ENCODE measurements at places on chromosomes 6 and 20. TPM values are rescaled to one million over a fixed set of nuclear protein-coding genes. Genes with fewer than 3 reads are reported as not detected.

DNA sequence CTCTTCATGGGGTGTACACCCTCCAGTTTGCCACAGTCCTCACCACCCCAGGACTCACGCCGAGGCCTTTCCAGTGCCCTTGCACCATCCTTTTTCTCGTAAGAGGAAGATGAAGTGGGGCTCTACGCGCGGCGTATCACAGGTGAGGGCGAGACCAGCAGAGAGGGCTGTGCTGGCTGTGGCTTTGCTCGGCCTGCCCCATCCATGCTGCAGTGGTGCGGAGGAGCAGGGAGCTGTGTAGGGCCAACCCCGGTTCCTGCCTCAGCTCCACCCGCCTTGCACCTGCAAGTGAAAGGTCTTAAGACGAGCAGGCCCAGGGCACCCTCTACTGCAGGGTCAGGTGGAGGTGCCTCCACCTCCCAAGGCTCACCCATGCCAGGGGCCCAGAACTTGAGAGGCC lies 24.1 kb downstream of the RBCK1 start:
- DNase-seq = no peak

DNA sequence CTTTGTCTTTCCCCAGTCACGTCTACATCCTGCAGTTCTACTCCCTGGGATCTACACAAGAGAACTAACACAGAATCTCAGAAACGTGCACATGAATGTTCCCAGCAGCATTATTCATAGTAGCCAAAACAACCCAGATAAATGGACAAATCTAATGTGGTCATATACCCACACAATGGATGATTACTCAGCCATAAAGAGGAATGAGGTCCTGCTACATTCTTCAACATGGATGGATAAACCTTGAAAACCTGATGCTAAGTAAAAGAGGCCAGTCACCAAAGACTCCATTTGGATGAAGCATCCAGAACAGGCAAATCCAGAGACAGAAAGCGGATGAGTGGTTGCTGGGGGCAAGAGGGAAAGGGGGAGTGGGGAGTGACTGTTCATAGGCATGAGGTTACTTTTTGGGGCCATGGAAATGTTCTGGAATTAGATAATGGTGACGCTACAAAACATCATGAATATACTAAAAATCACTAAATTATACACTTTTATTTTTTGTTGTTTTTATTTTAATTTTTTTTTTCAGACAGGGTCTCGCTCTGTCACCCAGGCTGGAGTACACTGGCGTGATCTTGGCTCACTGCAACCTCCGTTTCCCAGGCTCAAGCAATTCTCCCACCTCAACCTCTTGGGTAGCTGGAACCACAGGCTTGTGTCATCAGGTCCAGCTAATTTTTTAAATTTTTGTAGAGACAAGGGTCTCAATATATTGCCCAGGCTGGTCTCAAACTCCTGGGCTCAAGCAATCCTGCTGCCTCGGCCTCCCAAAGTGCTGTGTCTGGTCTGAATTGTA lies 50.8 kb upstream of the DSN1 start:
- no peak for DNase-seq

DNA sequence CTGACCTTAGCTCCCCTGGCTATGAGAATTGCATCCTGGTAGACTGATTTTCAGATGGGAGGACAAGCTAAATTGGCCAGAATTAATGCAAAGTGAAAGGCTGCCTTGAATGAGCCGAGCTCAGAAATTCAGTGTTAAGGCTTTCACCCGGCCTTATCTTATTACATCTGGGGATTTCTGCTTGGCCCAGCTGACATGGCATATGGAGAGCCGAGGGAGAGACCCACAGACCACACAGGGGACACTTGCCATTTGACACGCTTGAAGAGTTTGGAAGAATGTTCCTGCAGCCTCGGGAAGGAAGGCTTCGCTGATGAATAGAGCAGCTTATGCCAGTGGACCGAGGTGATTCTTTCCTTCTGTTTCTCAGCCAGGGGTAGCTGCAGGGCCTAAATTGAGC lies 9.0 kb downstream of the MOCS3 start:
- DNase-seq = no peak

- no peak for DNase-seq
These were observed 20.8 kb downstream of the RALGAPA2 start for GRCh38 chr20:20691477-20692235.

GRCh38 chr6:110537208-110538123 lies 61.1 kb upstream of the SLC22A16 start:
- DNase-seq = no peak

GRCh38 chr6:157263881-157264397 lies 59.4 kb downstream of the TMEM242 start:
- DNase-seq = peak; percentile 1

DNA sequence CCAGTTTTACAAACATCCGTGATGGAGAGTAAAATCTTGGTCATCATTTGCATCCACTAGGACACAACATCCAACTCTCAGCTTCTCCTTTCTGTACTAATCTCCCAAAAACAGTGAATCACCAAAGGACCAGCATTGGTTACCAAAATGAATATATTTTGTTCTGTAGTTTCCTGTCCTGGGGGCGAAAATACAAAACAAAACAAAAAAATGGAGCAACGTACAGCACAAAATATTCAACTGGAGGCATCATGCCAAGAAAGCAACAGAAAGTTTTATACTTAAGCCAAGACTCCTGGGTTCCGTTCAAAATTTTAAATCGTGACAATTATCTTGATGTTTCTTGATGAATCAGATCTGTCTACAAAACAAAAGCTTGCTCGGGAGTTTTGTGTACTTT lies 126.6 kb upstream of the CCDC28A start:
- no peak for DNase-seq

- no peak for DNase-seq
These were observed 38.6 kb upstream of the IRF4 start for GRCh38 chr6:352896-353470.

- peak; percentile 78 for DNase-seq
These were observed 54.1 kb downstream of the FGD2 start for GRCh38 chr6:37059344-37060194.

DNA sequence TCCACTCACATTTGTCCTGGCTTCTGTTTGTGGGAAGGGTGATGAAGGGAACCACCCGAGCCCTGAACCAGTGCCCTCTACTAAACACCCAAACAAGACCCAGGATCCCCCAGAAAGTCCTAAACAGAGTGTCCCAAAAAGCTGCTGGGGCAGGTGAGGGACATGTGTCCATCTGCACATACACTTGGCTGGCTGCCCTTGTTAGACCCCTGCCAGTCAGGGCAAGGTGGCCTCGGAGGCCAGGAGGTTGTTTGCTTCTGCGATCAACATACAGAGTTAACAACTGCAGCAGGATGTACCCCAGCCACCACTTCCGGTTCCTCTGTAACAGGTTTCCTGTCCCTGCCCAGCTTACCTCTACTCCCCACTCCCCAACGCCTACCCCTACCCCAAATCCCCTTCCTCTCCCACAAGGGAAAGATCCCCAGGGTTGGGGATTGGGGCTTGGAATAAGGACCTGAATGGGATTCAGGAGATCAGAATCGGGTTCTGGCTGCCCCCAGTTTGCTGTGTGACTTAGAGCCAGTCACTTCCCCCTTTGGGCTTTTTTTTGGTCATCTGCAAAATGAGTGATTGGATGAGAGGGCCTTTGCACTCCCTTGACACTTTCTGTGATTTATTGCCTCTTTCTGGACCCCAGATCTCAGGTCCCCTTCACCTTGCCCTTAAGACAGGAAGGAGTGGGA lies 13.9 kb downstream of the DEF6 start:
- no peak for DNase-seq

- no peak for DNase-seq
These were observed 99.1 kb upstream of the PRDM1 start for GRCh38 chr6:105986998-105987397.

DNA sequence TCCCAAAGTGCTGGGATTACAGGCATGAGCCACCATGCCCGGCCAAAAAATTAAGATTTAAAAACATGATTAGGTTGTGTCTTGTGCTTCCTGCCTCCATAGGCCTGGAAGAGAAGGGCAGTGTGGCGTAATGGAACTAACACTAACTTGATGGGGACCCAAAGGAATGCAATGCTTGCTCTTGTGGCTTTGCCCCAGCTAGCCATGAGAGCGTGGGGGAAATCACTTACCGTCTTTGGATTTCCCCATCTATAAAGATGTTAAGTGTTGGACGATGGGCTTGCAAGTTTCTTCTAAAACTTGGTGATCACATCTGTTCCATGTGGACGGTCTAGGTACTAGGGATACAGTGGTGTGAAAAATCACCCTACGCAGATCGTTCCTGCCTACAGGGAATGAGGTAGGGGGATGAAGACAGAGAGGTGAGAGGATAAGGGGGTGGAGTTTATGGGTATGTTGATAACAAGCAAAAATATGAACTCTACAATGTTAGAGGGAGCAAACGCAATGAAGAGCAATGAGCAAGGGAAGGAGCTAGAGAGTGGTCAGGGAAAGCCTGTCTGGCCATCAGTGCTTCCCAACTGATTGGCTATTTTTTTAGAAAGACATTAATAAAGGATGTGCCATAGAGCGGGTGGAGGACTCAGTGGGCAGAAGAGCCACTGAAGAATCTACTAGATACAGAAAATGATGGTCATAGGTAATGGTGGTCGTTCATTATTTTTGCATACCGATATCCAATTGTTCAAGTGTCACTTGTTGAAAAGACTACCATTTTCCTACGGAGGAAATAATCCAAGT lies 165.2 kb downstream of the BCAS1 start:
- no peak for DNase-seq

GRCh38 chr6:112253498-112253840 lies 898 bp downstream of the LAMA4 start:
- peak; percentile 25 for DNase-seq

The SMPDL3A gene
- 6.0 TPM for total RNA-seq

The TPX2 gene
- total RNA-seq = 2.0 TPM

The SEC23B gene
- 20.7 TPM for total RNA-seq

The DEFB124 gene
- not detected for total RNA-seq

The LRRC73 gene
- total RNA-seq = 1.2 TPM

The ZFP57 gene
- 0.24 TPM for total RNA-seq

The C4A gene
- total RNA-seq = 199 TPM

The CNKSR3 gene
- total RNA-seq = 16.6 TPM

The EPHA7 gene
- 9.8 TPM for total RNA-seq

All from left cardiac atrium (tissue), 4 donors.